ENCODE measurements at places on chromosomes 16 and 17.

- DNase-seq, result no peak
Observed at GRCh38 chr16:79480056-79480455, 120.5 kb downstream of the MAF start.

- DNase-seq, result no peak
Observed at GRCh38 chr16:64384636-64385035, 737.2 kb downstream of the CDH11 start.

GRCh38 chr17:67818110-67819002 lies 6.9 kb upstream of the BPTF start:
- DNase-seq, result no peak

- no peak for DNase-seq
Observed at GRCh38 chr16:70429888-70430666, 8.8 kb downstream of the ST3GAL2 start.

All from CD4-positive, alpha-beta T cell treated with Interferon alpha-2 for 1 hour (primary cell).